ENCODE measurements at places on chromosomes 2 and 18.

DNA sequence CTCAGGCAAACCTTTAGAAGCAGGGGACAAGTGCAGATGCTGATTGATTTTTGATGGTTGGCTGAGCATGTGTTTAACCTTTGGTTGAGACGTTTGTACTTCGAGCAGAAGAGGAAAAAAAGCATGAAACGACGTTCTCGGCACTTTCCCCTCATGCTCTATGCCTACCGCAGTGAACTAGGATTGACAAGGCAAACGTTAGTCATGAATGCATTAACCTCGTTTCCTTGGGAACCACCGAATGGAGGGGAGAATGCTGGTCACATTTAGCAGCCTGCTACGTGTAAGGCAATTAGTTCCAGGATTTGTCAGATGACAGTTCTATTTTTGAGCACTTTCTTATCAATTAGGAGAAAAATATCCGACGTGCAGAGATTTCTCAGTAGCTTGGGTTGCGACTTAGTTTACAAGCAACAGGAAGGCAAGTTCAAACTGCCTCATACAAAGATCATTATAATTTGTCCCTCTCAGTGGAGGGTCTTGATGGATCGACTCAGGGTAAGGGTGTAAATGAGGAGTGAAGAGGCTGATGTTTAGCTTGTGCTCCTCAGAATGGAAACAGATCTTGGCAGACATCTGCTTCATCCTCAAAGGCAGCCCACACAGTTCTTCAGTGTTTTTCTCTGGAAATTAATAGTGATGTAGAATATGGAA is 47.4 kb upstream of the GPR45 start:
- no peak for DNase-seq

- DNase-seq: no peak
Measured at GRCh38 chr2:68375582-68375981, 10.5 kb downstream of the PLEK start.

DNA sequence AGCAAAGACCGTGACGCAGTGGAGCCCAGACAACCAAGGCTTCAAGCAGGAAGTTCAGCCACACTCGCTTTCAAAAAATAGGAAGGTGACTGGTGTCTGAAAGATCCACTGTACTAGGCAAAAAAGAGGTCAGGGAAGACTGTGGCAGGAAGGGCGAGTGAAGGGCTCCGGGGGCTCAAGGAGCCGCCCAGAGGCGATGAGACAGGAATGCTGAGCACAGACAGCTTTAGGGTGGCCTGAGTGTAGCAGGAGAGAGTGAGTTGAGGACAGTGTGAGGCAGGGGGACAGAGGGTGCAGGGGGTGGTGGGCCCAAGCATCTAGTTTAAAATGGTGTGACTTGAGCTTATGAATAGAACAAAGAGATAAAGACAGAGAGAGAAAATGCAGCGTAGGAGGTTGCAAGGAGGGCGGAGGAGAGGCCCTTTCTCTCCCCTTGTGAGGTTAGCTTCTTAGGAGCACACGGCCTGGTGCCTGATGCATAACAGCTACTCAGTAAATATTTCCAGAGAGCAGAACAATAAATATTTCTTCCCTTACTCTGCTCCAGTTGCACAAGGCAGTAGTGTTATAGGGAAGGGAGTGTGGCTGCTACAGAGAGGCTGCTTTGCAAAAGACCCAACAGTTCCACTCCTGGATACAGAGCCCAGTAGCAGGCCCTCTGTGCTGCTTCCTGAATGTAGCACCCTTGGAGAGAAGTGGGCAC is 789.7 kb upstream of the RAB6C start:
- no peak for DNase-seq

GRCh38 chr2:186751790-186752189 is 57.9 kb downstream of the FAM171B start:
- DNase-seq: no peak
